Stimulated activated CD8-positive, alpha-beta memory T cell treated with anti-CD3 and anti-CD28 coated beads, Interleukin-4, amount 100 ng/mL, for 1 hour (primary cell): ENCODE measurements at places on chromosomes 6 and 20.

- no peak for DNase-seq
These were observed 68.2 kb downstream of the NOX3 start for GRCh38 chr6:155387481-155387880.

- DNase-seq: no peak
These were observed 4.6 kb upstream of the GUCA1B start for GRCh38 chr6:42199106-42199981.

- no peak for DNase-seq
These were observed 151.7 kb upstream of the RPS6KA2 start for GRCh38 chr6:166778776-166779175.

DNA sequence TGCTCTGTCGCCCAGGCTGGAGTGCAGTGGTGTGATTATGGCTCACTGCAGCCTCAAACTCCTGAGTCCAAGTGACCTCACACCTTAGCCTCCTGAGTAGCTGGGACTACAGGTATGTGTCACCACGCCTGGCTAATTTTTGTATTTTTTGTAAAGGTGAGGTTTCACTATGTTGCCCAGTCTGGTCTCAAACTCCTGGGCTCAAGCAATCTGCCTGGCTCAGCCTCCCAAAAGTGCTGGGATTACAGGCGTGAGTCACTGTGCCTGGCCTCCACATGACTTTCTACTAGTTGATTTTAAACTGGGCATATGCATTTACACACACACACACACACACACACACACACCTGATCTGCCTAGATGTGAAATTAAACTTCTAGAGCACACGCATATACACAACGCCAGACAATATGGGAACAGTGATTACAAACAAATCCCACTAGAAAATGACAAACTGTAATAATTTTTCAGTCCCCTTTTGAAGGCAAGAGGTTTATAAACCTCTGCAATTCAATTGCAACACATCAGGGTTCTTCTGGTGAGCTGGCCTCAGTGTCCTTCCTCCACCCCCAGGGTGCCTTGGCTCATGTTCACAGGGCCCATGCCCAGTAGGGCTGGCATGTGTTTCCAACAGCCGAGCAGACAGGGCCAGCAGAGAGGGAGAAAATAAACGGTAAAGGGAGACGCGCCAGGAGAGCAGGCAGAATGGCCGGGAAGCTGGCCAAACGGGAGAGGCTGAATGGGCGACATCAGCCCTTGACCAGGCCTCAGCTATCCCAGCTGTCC is 31.2 kb downstream of the PARD6B start:
- no peak for DNase-seq

DNA sequence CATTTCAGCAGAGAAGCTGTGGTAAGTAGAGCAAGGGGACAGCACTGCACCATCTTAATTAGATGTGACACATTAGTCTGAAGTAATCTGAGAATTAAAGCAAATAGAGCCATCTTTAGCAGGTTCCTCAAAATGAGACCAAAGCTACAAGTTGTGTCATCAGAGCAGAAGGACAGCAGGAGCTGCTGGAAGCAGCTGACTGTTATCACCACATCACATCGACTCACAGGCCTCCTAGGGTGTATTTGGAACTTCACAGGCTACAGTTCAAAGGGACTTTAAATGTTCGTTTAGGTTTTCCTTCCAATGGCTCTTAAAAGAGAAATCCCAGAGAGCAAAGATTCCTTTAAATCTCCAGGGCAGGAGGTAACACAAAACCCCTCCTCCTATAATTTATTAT is 69.5 kb downstream of the LCA5 start:
- no peak for DNase-seq

DNA sequence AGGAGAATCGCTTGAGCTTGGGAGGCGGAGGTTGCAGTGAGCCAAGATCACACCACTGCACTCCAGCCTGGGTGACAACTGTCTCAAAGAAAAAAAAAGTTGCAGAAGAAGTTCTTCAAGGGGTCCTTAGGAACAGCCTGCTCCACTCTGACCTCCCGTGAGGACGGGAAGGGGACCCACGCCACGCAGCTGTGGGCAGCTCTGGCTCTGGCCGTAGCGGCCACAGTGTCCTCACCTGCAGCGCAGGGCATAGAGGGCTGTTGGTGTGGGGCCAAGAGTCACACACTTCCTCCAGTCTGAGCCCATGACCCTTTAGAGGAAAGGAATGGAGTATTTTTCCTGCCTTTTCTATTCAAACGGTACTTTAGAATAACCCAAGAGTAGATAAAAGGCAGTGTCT is 5.4 kb downstream of the NTSR1 start:
- no peak for DNase-seq

DNA sequence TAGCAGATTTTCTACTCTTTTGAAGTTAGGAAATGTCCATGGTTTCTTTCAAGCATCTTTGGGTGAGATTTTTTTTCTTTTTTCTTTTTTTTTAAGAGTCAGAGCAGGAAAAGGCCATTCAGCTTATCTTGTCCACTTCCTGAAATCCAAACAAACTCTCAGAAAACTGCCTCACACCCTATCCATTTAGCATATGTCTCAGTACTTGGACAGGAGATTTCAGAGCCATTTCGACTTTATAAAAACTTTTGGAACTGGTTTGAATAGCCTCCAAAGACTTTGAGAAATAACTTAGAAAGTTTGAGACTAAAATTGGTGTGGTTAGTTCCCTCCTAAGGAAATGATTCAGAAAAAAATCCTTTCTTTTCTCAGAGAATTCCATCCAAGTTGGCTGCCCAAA is 125.1 kb downstream of the MYLK4 start:
- DNase-seq: no peak

- DNase-seq: no peak
These were observed 24.6 kb downstream of the MTFR2 start for GRCh38 chr6:136225496-136225895.

DNA sequence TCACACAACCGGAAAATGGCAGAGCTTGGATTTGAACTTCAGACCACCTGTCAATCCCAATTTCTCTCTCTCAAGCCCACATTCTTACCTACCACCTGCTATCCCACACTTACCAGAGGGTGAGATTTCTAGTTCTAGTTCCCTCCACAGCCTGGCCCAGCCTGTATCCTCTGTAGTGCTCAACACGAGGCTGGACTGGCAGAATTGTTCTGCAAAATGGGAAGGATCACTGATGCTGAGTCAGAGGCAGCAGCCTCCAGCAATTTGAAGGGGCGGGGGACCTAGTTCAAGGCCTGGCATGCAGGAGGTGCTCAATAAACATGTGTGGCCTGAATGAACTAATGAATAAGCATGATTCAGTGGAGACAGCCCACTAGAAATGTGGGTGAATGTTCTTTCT is 53.6 kb upstream of the TTPAL start:
- no peak for DNase-seq

DNA sequence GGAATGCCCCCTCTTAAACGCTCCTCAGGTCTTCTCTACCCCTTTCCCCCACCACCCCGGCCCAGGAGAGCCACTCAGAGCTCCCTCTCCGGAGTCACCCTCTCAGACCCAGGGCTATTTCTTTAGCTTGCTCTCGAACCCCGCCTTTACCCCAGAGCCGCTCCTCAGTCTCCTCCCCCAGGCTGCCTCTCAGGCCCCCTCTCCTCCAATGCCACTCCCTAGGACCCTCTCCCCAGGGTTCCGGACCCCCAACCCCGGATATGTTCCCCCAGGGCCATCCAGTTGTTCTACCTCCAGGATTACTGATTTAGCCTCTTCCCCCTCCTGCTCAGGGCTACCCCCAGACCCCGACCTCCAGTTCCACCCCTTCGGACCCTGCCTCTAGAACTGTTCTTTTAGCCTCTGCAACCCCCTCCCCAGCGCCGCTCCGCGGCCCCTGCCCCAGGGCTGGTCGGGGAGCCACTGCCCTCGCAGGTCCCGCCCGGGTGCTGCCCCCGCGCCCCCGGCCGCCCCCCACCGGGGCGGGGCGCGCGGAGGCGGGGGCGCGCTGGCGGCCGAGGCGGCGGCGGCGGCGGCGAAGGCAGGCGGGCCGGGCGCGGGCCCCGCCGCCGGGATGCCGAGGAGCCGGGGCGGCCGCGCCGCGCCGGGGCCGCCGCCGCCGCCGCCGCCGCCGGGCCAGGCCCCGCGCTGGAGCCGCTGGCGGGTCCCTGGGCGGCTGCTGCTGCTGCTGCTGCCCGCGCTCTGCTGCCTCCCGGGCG is at the start of gene MMP24:
MMP24 (plus strand) TSS at position 565 of the 758 bp plus-strand sequence; CDS start at position 614, 49 bp downstream.
- DNase-seq: no peak

DNA sequence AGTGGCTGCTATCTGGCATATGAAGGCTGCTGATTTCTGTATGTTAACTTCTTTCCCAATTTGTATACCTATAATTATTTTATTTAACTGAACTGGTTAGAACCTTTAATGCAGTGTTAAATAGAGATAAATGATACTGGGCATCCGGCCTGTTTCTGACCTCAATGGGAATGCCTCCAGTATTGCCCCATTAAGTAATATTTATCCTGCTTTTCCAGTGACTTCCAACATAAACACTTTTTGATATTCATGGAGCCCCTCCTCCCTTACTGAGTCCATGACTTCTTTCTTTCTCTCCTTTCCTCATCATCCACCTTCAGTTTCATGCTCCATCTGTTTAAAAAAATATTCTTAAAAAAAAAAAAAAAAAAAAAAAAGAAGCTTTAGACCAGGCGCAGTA is 8.8 kb downstream of the TRIM27 start:
- no peak for DNase-seq

- no peak for DNase-seq
These were observed 167.5 kb upstream of the TSHZ2 start for GRCh38 chr20:52804497-52805295.

- no peak for DNase-seq
These were observed 118.1 kb downstream of the CEBPB start for GRCh38 chr20:50308513-50309279.

GRCh38 chr6:141682391-141682790 is 450.3 kb upstream of the GJE1 start:
- no peak for DNase-seq

- no peak for DNase-seq
These were observed 129.2 kb downstream of the PDSS2 start for GRCh38 chr6:107330168-107330567.

GRCh38 chr6:41934278-41935192 is 7.1 kb downstream of the CCND3 start:
- DNase-seq: no peak

DNA sequence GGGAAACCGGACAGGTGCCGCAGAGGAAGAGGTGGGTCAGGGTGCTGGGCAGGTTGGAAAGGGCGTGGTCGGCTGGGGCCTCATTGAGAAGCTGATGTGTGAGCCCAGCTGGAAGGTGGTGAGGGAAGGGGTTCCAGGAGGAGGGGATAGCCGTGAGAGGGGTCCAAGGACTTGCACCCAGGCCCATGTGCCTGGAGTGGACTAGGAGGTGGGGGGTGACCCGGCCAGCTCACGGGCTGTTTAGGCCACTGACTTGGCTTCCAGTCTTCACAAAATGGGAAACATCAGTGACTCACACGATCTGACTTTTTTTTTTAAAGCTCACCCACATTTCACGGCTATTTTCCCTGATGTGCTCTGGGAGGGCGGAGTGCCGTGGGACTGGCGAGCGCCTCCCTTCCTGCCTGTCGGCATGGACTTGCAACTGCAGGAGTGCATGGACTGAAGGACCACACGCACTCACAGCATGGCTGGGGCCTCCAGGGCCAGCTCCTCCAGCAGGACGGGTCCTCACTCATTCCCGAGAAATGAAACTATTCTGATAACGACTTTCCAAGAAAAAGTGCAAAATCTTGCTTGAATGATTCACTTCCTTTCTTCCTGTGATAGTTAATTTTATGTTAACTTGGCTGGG is 13.5 kb upstream of the PDE10A start:
- DNase-seq: no peak

DNA sequence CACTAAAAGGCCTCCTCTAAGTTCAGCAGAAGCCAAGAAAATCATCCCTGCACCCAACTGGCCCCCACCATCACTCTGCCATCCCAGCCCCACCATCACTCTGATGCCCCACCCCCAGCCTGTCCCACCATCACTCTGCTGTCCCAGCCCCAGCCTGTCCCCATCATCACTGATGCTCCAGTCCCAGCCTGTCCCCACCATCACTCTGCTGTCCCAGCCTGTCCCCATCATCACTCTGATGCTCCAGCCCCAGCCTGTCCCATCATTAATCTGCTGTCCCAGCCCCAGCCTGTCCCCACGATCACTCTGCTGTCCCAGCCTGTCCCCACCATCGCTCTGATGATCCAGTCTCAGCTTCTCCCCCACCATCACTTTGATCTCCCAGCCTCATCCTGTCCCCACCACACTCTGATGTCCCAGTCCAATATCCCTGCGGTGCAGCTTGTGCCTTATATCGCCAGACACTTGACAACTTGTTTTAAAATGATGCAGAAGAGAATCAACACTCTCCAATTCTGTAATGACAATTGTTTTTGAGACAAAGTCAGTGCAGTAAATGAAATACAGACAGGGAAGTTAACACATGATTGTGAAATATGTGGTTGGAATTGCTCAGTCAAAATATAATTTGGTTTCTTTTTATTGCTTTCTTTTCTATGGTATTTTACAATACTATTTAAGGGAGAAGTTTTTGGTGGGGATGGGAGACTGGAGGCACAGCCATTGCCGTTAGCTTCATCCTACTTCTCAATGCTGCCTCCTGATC is 100.8 kb downstream of the TNFAIP3 start:
- no peak for DNase-seq

- DNase-seq: no peak
These were observed 110.0 kb downstream of the GPX5 start for GRCh38 chr6:28635547-28636158.

DNA sequence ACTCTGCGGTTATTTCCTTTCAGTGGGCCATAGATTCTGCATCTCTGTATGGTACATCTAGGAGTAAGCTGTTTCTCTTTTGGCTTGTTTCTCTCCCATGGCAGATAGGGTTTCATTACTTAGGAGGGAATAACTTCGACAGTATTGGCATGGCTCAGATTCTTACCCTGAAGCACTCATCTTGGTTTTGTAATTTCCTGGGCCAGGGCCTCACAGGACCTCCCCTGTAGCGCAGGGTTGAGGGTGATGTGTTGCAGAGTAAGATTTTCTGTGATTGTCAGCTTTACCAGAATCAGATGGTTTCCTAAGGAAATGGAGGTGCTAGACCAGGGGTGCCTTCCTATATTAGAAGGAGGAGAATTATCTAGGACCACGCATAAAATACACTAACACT is 78.3 kb downstream of the STXBP5 start:
- DNase-seq: no peak

DNA sequence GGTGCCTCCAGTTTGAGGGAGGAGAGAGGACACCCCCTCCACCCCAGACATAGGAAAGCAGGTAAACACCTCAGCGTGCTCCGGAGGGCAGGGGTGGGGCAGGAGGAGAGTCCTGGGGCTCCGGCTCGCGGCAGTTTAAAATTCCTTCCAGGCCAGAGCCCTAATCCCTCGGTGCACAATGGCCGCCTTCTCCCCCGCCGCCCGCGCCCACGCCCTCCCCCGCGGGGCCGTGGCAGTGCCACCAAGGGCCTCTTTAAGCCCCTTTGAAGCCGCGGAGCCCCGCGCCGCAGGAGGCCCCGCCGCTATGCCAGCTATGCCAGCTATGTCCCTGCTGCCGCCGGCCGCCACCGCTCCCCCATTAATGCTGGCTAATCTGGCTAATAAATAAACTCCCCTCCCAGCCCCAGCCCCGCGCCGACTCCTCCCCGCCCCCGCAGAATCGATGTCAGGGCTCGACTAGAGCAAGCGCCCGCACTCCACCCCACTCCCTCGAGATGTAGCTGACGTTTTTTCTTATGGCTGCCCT is 125.1 kb downstream of the MRPL14 start:
- no peak for DNase-seq

GRCh38 chr6:118216751-118217150 is 309.7 kb downstream of the SLC35F1 start:
- DNase-seq: no peak
